Activated CD4-positive, alpha-beta T cell treated with anti-CD3 and anti-CD28 coated beads, Interleukin-2, amount 10 ng/mL, durations not matched to agents 24 days and 14 days (primary cell): ENCODE measurements at places on chromosomes 11 and 22. TPM values are rescaled to one million over a fixed set of nuclear protein-coding genes. Genes with fewer than 3 reads are reported as not detected.

GRCh38 chr22:22752556-22753477 is 108.4 kb downstream of the GGTLC2 start:
- no peak for DNase-seq

- DNase-seq: no peak
These were observed 36.3 kb downstream of the SLC5A1 start for GRCh38 chr22:32079130-32080089.

Gene C22orf15
- 0.16 and 0.19 TPM in 2 replicates for total RNA-seq

GRCh38 chr22:47112994-47113852 is 350.8 kb downstream of the TBC1D22A start:
- no peak for DNase-seq

Gene FAU
- total RNA-seq: 1,048 and 1,049 TPM in 2 replicates

GRCh38 chr11:93659196-93659595 is 2.3 kb upstream of the CEP295 start:
- DNase-seq: no peak

Gene NRXN2
- total RNA-seq: 0.61 TPM in 1 of 2 replicates, not detected in the other

DNA sequence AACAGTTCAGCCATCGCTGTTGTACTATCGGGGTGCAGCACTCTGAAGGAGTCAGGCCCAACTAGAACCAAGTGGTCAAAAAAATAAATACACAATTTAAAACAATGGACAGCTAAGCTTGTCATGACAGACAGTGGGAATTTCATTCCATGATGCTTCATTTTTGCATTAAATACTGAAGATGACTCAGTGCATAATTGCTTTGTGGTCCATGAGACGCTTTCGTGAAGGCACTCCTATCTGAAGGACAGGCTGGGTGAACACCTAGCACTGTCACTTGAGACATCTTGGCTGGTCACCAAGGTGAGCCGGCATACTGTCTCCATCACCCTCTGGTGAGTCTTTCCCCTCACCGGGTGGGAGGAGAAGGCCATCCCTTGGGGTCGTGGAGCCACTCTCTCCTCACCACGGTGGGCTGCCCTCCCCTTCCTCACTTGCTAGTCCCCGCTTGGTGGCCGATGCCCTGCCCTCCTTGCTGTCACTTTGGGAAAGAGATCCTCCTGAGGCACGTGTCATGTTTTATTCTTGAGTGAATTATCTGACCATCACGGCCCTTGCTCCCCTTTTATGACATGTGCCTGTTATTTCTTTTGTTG is 4.9 kb upstream of the TESMIN start:
- no peak for DNase-seq

- DNase-seq: no peak
These were observed 47.2 kb upstream of the BLID start for GRCh38 chr11:122163053-122163819.

Gene SLC3A2
- 364 and 379 TPM in 2 replicates for total RNA-seq
